ENCODE measurements at places on chromosomes 13 and 19.
A peak's percentile ranks its signal among the peaks of the same experiment; 100 is the strongest.

DNA sequence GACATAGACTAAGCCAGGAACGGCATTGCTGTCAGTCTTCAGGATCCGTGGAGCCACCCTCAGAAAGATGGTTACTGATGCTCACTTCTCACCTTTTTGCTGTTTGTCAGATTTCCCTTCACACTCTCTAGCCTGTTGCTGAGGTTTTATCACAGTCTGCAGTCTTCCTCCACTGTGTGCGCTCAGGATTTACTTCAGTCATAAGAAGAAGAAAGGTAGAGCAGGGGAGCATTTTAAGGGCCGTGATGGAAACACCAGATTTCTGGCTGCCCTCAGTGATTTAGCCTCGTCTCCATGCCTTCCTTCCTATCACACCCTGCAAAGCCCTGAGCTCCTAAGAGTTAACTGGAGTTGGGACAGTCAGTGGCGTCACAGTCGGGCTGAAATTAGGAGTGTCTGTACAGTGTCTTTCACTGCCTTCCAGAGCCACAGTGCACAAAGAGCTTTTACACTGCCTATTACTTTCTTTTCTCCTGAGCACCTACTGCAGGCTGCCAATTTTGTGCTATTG, 60.0 kb upstream of the GPR183 start:
- no peak for DNase-seq

DNA sequence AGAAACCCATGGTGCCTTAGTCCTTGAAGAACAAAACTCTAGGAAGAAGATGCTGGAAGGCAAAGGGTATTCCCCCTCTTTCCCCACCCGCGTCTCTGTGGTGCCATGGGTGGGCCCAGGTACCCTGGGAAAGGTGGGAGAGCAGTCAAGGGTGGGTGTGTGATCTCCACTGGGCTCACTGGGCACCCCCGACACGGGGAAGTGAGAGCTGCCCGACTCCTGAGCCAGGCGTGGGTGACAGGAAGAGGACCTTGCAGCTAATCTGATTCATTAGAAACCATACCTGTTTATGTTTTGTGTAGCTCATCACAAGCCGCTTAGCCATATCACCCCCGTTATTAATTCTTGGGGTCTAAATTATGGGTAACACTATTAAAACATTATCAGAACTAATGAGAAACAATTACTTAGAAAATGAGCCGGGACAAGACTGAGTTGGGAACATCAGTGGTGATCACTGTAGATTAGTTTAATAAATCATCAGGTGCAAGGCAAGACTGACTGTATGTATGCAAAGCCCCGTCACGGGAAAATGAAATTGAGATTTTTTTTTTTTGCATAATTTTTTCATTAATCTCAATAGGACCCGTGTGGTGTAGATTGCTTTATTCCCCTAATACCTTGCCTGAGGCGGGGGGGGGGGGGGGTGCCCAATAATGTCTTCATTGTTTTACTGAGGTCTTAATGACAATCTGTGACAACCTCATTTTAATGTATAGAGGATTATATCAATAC, 77.3 kb downstream of the ZIC5 start:
- DNase-seq: no peak

GRCh38 chr13:74987124-74987690, 494.8 kb downstream of the TBC1D4 start:
- no peak for DNase-seq

DNA sequence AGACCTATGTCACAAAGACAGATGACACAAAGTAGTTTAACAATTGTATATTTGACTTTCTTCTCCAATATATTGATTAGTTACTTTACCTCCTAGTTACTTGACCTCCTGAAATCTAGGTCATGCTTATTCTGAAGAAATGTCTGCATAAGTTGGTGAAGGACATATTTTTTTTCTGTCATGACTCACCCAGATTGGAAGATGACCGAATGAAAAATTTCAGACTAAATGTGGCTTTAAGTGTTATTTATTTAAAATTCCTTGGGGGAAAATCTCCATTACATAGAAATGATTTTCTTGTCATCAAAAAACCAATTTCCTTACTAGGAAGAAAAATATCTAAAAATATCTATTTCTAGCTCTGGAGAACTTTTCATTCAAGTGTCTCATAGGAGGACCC, 217.1 kb downstream of the POSTN start:
- no peak for DNase-seq

DNA sequence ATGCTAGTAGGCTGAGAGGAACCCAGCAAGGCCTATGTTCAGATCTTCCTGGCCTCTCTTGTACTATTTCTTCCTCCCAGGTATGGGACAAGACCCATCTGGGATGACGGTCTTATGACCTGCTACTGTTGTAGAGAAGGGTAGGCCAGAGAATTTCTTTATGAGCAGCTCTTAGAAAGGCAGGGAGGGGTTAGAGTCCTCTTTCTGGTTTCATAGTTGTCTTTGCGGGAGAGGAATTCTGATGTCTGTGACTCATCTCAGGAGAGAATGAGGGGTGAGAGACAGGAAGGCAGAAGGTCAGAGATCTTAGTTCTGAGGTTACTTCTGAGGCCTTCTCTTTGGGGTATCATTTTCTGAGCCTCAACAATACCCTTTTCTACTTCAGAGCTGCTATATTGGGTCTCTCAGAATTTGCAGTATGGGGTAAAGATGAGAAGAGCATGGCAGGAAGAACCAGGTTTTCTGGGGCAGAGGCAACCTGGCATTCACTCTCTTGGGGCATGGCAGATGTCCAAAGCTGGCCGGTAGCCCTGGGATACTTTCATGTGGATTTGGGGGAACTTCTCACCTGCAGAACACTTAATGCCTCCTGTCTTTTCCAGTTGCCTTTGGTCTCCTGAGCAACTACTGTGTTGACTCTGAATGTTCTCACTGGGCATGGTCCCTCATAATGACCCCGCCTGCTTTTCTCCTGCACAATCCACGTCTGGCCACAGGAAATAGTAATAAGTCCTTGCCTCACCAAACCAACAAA, 154.4 kb downstream of the GGACT start:
- DNase-seq: no peak

- no peak for DNase-seq
Observed at GRCh38 chr13:103282571-103283450, 216.6 kb upstream of the SLC10A2 start.

DNA sequence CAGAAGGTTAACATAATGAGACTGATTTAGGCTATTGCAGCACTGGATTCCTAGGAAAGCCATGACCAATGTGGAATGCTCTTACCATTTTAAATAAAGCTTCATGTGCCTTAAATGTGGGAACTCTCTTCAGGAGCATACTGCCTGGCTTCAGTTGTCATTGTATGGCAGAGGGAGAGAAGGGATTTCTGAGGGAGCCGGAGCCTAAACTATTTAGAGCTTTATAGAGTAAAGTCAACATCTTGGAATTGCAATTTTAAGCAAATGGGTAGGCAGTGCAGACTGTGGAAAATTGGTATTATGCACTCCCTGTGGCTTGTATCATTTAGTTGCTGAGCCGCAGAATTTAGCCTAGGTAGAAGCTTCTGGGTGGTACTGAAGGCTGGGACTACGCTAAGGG, 2041.4 kb downstream of the PCDH9 start:
- no peak for DNase-seq

DNA sequence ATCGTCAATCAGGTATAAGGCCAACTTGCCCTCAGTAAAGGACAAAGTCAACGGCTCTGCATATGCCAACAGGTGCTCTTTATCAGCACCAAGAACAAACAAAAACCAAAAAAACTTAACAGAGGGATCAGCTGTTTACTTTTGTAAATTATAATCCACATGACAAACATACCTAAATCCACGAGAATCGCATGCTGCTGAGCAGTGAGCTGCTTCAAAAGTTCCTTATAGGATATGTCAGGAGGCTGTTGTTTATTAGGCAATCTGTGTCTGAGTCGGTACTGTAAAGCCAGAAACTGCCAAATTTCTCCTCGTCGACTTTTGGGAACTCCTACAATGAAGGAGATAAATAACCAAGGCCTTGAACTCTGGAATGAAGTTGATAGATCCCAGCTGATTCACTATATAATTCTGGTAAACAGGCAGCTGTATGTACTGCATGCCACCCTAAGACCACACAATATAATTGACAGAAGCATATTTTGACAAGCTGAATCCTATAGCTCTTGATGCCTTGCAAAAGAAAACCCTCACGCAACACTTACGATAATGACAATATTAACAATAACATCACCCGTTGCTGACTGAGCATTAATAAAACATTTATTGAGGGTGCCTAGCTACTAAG, 179.8 kb downstream of the TBC1D4 start:
- no peak for DNase-seq

DNA sequence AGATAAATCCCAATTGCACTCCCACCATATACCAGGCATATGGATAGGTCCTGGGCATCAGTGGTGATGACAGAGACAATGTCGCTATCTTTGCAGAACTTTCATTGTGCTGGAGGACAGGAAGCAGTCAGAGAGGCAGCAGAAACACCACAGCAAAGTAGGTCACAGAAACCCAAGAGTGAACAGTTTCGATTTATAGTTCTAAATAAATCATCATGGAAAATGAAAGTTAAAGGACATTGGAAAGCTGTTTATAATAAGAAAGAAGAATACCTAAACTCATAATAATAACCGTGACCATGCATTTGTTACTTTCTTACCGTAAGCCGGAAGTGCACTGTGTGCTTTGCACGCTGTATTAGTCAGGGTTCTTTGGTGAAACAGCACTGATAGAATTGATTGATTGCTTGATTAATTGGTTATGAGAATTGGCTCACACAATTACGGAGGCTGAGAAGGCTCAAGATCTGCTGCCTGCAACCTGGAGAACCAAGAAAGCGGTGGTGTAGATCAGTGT, 38.9 kb downstream of the ALOX5AP start:
- no peak for DNase-seq

- no peak for DNase-seq
Observed at GRCh38 chr19:6060600-6061375, 49.5 kb downstream of the RFX2 start.

DNA sequence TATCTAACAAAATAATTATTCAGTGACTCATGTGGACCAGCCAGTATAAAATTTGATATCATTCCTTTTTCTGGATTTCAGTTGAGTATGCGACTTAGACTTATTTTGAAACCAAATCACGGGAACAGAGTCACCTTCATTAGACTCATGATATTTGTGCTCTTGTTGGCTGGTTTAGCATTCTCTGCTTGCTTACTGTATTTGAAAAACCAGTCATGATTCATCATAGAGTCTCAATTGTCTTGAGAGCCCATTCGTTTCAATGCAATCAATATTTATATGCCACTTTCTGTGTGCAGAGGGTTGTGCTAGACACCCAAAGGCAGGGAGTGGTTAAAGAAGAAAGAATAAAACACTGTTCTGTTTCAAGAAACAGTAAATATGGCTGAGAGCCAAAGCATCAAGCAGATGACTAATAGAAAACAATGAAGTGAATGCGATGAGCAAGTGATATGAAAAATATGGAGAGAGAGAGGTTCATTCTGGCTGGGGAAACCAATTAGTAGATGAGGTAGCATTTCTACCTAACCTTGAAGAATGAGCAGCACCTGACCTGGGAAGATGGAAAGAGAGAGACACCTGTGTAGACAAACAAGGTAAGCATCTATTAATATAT, 99.6 kb upstream of the MBNL2 start:
- DNase-seq: no peak

DNA sequence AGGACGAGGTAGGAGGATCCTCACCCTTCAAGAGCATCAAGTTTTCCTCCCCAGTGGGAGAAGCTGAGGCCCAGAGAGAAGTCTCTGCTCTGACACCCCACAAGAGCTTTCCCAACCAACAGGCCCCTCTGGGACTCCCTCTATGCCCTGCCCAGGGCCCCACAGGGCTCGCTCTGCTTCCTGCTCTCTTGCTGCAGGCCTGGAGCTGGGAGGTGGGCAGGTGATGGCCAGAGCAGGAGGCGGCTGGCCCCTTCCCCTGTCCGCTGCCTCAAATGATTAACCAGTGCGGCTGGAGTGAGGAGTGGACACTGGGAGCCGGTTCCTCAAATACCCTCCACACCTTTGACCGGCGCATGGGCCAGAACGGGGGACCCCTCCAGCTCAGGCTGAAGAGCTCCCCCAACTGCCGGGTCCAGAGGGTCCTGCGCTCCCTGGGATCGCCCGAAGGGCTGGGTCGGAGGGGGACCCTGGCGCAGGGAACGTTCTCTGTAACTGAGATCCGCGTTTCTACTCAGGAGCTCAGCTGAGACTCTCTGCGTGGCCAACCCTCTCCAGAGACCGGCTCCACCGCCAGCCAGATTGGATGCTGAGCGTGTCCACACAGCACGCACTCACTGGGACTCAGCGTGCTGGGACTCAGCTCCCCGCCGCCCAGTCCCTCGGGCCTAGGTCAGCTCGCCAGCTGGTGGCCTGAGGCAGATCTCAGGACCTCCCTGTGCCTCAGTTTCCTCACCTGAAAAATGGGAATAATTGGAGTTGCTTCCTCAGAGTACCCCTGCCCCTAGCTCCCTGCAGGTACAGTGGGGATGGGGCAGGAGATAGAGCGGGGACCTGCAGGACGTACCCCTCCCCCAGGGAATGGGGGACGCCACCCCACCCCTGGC, 6.7 kb upstream of the ONECUT3 start:
- DNase-seq: no peak

GRCh38 chr13:103539265-103539664, 473.0 kb upstream of the SLC10A2 start:
- peak; percentile 100 for DNase-seq

GRCh38 chr19:45878043-45878794, 7.7 kb downstream of the IRF2BP1 start:
- DNase-seq: no peak

GRCh38 chr13:48750588-48751383, 97.1 kb downstream of the CYSLTR2 start:
- DNase-seq: no peak

- no peak for DNase-seq
Observed at GRCh38 chr19:4555657-4556561, 3.6 kb downstream of the SEMA6B start.

DNA sequence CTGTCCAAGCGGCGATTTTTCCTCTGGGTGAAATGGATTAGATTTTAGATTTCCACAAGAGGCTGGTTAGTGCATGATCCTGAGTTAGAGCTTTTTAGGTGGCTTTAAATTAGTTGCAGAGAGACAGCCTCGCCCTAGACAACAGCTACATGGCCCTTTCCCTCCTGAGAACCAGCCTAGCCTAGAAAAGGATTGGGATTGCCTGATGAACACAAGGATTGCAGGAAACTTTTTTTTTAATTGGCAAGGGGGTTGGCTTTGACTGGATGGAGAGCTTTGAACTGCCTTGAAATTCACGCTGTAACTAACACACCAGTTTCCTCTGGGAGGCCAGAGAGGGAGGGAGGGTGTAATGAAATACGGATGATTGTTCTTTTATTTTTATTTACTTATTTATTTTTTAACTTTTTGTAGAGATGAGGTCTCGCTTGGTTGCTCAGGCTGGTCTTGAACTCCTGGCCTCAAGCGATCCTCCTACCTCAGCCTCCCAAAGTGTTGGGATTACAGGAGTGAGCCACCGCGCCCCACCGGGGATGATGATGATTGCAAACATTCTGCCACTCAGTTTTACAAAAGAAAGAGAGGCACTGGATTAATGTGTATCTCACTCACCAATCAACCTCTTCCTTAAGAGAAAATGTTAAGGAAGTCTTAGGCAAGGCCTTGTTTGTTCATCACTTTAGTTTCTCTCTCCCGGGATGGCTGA, 1.9 kb downstream of the LDLR start:
- DNase-seq: no peak

GRCh38 chr13:80121038-80121437, 219.9 kb downstream of the SPRY2 start:
- no peak for DNase-seq

- no peak for DNase-seq
Observed at GRCh38 chr19:33758541-33759013, 38.1 kb upstream of the KCTD15 start.
